ENCODE measurements at places on chromosomes 7 and 10.

DNA sequence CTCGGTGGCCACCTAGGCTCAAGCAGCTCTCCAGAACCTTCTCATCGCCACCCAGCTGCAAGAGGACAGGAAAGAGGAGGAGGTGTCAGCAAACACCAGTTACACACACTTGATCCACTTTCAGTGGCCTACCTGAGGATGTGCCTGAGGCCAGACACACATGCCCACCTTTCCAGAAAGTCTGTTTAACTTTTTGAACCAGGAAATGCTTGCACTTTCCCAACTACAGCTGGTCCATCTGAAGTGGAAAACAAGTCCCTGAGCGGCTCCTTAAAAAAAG is 15.7 kb upstream of the CYREN start:
- DNase-seq, result no peak

DNA sequence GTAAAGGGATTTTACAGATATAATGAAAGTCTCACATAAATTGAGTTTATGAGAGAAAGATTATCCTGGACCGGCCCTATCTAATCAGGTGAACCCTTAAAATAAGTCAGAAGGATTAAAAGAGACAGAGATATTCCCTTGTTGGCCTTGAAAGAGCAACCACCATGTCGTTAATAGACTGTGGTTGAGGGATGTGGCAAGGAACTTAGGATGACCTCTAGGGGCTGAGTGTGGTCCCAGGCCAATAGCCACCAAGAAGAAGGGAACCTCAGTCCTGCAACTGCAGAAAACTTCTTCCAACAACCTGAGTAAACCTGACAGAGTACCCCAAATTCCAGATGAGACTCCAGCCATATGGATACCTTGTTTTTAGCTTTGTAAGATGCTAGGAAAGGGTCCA is 121.5 kb downstream of the POLR1F start:
- no peak for DNase-seq

GRCh38 chr7:45691155-45691656 is 117.0 kb downstream of the ADCY1 start:
- no peak for DNase-seq

- peak; percentile 36 for DNase-seq
Observed at GRCh38 chr10:119199231-119199992, 8.0 kb upstream of the GRK5 start.

DNA sequence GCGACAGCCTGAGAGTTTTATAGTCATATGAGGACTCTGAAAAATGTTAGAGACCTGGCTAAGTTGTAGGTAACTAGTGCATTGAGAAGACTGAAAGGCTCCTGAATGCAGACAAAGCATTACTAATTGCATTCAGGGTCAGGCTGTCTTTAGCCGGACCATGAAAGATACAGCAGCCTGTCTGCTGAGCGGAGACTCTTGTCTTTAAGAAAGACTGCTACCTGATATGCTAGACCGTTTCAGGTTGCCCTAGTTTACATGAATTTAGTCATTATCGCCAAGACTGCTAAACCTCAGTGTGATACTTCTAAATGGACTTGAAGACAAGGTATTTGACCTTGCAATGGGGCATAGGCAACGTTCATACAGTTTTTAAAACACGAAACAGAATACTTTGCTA is 81.2 kb downstream of the BMPR1A start:
- no peak for DNase-seq

- DNase-seq, result no peak
Observed at GRCh38 chr10:131694781-131695495, 205.9 kb upstream of the PPP2R2D start.

GRCh38 chr7:141071855-141072547 is 1.9 kb upstream of the TMEM178B start:
- DNase-seq, result no peak

DNA sequence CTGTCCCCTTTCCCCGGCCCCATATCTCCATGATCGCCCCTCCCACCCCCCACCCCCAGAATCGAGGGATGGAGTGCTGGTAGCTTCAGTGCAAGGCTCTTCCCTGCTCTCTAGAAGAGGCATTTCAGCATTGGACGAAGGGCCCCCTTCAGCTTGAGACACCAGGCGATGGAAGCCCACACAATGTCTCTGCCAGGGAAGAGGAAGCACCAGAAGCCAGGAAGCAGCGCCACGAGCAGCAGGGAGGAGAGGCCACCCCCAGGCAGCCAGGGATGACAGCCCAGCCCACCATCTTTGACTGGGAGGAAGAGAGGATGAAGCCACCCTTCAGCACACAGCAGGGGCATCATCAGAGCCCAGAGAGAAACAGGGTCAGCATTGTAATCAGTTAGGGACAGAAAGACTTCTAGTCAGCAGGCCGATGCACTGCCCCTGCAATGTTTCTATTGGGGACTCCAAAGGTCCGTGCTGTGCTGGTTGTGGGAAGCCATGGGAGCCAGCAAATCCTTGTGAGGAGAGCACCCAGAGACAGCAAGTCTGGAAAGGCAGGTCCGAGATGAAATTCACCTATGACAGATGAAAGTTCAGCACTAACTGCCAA is 15.7 kb downstream of the TMEM72 start:
- DNase-seq, result no peak

GRCh38 chr7:139360948-139361307 is 1.2 kb downstream of the LUC7L2 start:
- no peak for DNase-seq

- DNase-seq, result no peak
Observed at GRCh38 chr7:904847-905246, 28.5 kb downstream of the GET4 start.

DNA sequence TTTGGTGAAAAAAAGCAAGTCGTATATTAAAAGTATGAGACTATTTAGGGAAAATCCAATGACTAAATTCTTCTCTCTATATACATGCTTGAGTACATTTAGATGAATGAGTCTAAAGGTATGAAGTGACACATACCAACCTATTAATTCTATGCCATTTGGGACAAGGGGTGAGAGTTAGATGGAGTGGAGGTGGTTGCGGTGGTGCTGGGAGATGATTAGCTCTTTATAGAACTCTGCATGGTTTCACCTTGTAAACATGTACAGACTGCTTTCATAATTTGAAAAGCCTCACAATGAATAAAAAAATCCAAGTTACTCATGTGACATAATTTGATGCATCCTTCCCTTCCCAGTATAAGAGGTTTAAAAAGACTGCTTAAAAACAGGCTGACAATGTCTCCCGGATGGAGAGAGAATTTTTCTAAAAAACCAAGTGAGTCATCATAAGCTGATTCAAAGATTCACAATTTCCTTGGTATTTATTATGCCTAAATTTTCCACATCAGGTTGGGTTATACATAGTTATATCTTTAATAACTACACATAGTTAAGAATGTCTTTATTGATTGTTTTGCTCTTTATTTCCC is 572.8 kb downstream of the REEP3 start:
- DNase-seq, result no peak

- DNase-seq, result no peak
Observed at GRCh38 chr7:48384180-48384752, 213.0 kb downstream of the ABCA13 start.

DNA sequence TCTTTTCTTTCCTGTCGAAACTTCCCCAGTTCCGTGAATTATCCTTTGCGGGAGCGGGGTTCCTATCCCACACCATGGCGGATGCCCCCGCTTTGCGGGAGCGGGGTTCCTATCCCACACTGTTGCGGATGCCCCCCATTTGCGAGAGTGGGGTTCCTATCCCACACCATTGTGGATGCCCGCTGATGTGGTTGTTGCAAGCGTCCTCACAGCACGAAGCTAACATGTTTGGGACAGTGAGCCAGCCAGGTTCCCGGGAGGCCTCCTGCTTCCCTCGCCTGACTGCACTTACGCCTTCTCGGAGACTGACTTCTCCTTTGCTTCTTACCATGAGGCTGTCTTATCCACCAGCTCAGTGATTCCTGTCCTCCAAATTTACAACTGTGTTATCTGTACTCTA is 134.7 kb downstream of the VIPR2 start:
- DNase-seq, result no peak

DNA sequence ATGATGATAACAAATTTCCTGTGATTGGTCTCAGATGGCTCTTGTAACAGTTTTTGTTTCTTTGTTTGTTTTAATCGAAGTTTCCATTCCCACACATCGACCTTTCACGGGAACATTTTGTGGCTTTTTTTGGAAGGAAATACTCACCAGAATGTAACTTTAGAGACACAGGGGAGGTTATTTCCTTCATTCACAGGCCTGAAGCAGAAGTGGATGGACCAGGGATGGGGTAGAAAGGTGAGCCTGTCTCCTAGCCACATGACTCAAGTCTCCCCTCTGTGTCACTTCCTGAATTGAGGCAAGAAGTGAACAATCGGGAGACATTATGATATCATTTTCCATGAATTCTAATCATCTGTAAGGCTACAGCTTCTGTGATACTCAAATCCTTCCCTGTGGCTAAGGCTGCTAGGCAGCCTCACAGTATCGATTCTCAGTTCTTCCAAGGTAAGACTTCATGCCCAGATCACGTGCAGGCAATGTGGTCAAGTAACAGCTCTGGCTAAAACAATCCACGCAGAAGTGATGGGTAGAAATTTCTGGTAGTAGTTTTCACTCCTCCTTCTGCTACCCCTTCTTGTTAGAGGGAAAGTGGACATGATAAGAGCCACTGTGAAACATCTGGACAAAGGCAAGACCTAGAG is 203.9 kb upstream of the NEBL start:
- no peak for DNase-seq

DNA sequence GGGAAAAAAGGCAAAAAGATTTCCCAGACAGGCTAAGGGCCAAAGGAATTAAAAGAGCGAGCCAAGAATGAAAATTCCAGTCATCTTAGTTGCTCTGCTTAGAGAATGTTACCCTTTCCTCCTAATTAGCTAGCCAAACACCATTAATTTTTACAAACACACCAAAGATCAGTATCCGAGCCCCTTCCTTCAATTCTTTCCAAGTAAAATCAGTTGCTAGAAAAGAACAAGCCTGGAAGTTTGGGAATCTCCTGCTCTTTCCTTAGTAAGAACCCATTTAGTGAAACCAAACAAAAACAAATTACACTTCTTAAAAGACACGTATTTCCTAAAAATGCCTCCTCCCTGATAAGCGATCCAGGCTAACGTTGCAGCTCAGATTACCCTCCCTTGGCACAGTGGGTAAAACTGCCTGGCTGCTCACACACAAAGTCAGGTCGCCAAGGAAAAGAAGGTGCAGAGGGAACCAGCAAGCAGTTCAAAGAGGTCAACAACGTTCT is 57.1 kb upstream of the ABLIM1 start:
- DNase-seq, result no peak

DNA sequence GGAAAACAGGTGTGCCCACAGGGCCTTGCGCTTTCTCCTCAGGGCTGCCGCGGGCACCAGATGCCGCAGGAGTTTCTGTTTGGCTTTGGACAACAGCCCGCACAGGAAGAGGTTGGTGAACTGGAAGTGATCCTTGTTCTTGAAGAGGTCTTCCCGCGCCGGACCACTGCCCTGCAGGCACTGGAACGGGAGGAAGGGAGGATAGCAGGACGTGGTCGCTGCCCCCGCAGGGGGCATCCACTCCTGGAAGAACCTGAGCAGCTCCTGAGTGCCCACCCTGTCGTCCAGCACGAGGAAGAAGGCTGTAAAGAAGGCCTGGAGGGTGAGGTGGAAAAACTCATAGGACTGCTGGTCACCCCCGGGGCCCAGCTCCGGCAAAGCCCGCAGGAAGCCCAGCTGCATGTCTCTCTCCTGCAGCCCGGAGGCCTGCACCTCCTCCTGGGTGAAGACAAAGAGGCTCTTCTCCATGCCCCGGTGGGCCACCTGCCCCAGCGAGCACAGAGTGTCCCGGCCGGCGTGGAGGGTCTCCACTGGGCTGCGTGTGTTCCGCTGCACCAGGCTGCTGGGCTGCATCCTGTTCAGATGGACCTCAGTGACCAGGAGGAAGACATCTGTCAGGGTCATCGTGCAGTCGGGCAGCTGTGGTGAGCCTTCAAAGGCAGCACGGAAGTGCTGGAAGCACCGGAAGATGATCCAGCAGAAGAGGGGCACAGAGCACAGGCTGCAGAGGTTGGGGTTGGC is 26.9 kb downstream of the NOD1 start:
- no peak for DNase-seq

- DNase-seq, result no peak
Observed at GRCh38 chr10:13685885-13686284, 99.1 kb downstream of the PRPF18 start.

DNA sequence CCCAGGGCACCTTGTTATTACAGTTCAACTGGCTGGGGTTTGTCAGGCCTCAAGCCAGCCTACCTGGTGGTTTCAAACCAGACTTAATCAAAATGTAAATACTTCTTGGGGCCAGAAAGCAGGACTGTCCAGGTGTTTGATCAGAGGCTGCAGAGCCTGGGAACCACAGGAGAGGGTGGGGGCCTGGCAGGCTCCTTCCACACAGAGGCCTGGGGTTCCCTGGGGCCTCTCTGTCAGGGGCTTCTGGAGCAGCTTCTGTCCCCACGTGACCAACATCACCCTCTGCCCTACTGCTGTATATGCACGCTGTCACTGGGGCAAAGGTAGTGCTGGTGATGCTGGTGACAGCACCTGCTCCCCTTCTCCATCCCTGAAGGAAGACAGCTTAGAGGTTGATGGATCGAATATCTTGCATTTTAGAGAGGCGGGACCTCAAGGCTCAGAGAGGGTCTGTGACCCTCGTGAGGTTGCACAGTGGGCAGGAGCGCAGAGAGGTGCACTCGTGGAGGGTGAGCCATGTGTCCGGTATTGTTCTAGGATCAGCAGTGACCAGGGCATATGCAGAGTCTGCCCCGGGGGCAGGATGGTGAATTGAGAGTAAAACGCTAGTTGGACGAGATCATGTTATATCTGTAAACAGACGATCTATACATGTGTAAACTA is 95.4 kb downstream of the GRK5 start:
- no peak for DNase-seq

GRCh38 chr7:79787096-79787495 is 333.6 kb upstream of the MAGI2 start:
- no peak for DNase-seq

DNA sequence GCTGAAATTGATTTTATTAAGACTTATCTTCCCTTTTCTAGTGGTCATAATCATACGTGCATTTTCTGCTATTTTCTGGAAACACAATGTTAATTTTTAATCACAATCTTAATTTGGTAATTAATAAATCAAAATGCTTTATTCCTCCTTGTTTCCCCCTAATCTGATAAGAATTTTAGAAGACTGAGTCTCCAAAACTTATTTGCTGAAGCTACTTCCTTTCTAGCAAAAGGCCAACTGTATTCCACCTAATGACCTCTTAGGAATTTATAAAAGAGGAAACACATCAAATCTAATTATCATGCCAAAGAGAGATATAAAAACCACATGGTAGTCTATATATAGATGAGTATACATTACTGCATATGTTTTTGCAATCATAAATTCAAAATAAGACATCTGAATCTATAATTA is 140.6 kb downstream of the GNAI1 start:
- no peak for DNase-seq
